ENCODE measurements at places on chromosomes 11 and 22.
A peak's percentile ranks its signal among the peaks of the same experiment; 100 is the strongest.

DNA sequence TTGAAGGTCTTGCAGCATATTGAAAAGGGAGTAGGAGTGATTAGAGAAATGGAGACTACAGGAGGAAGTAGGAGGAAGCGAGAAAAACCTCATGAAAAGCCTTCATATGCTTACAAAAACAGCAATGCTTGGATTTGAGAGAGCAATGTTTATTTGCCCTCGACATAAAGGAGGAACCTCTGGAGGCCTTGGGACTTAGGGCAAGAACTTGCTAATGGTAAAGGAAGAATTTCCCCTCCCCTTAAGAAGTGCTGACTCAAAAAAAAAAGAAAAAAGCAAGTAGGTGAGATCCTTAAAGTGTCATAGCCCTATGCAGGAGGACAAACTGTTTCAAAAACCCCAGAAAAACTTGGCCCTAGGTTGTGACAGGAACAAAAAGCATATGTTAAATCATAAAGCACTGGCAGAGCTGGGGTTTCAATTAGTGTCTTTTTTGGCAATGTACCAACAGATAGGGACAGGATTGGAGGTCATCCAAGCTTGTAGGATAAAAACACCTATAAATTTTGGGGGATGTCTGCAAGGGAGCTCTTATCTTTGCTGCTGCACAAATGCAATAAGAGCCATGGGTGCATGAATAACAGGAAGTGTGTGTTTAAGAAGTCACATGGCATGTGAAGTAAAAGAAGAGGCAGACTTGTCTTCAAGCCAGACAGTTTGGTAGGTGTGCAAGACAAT lies 4.9 kb downstream of the GLYAT start:
- no peak for DNase-seq

DNA sequence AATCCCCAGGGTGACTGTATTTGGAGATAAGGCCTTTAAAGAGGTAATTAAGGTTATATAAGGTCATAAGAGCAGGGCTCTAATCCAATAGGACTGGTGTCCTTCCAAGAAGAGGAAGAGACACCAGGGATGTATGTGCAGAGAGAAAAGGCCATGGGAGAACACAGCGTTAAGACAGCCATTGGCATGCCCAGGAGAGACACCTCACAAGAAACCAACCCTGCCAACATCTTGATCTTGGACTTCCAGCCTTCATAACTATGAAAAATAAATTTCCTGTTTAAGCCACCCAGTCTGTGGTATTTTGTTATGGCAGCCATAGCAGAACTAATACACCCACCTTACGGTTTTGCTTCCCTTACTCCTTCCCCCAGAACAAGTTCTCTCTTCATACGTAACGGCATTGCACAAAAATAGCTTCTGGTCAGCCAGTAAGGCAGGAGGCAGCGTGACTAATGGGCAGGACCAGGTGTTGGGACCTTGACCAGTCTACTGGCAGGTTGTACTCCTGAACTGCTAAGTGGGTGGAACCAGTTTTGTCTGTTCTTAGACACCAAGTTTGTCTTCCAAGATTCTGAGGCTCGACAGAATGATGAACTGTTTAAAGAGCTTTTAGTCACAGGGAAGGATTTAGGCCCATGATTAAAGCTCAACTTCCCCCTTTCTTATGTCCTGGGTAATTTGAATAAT lies 31.9 kb upstream of the UPB1 start:
- DNase-seq, result no peak

GRCh38 chr22:32579529-32580220 lies 105.1 kb downstream of the FBXO7 start:
- DNase-seq, result peak; percentile 44

GRCh38 chr11:113874581-113875233 lies 665 bp downstream of the USP28 start:
- no peak for DNase-seq
